WTC11 (cell line): ENCODE measurements at places on chromosomes 5 and 9.

DNA sequence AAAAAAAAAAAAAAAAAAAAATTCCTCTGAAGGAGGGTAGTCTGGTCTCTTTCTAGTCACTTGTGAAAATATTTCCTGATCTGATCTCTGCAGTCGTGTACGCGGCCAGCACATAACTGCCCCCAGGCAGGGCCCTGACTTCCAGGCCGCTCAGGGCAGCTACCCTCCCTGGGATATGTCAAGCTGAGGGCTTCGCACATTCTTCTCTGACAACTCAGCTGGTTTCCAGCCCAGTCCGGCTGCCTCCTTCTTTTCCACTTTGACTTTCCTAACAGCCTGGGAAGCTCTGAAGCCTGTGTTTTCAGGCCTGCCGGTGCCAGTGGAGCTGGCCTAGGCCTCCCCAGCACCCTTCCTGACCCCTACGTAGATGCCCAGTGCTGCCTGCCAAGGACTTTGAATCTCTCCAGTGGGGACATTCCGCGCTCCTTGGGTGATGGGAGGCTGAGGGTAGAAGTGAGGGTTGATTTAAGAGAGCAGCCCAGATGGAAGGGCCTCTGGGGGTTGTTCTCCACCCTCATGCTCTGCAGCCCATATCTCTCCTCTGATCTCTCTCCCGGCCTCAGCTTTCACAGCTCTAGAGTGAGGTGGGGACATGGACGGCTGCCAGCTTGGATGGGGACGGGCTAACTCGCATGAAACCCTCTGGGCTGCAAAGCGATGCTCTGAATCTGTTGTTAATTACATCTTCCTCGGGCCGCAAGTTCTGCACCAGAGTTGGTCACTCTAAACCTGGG, 20.7 kb downstream of the COL5A1 start:
- DNase-seq: no peak

DNA sequence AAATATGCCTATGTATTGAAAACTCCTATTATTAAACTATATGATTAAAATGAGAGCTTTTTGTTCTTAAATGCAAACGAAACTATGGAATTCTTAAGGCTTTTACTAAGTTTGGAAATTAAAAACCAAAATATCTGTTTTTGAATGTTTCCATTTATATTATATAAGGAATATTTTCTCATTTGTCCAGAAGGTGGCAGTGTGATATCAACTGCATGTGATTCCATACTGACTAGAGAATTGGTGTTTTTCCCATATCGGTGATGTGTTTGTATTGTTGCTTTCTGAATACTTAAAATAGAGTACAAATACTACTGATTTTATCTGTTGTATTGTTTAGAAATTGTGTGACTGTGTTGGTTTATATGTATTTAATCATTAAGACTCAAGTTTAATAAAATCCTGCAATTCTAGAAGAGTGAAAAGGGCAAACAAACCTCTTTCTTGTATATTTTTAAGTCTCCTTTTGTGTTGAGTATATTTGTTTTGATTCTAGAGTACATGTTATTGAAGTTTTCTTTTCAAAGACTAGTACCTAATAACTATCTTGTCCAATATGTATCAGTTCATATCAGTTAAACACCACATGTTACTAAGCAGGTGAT, 320.8 kb downstream of the CCDC171 start:
- no peak for DNase-seq

DNA sequence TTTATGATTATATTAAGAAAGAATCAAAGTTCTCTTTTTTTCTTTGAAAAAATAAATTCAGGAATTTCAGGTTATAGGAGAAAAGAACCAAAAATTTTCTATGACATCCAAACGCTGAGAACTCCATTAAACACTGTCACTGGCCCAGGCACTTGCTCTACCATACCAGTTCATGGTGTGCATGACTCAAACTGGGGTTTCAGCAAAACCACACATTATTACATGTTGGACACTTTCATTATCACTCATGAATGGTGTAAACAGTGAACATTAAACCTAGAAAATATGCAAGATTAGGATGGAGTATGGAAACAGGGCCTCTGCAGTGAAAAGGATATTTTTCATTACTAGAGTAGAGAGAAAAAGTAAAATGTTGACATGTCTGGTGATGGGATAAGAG, 369.9 kb upstream of the FAM174A start:
- DNase-seq: no peak

- DNase-seq: peak; percentile 25
Observed at GRCh38 chr9:75979362-75979761, 88.9 kb downstream of the PCSK5 start.

GRCh38 chr9:16368237-16369087, 502.0 kb downstream of the BNC2 start:
- no peak for DNase-seq

DNA sequence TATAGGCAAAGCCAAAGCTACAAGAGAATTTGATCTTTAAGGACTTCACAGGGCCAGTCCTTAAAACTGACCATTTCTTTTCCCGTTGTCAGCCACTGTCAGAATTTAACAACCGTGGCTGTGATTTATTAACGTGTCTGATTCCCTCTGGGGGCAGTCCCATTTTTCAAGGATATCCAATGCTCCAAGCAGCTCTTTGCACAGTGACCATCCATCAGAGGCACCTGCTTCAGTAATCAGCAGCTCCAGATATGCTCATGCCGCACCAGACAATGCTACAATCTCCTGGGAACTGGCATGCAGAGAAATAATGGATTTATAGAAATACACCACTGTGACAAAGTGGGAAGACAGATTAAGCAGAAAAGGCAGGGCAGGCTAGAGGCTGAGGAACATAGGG, 163.3 kb upstream of the PPP1R2B start:
- no peak for DNase-seq

DNA sequence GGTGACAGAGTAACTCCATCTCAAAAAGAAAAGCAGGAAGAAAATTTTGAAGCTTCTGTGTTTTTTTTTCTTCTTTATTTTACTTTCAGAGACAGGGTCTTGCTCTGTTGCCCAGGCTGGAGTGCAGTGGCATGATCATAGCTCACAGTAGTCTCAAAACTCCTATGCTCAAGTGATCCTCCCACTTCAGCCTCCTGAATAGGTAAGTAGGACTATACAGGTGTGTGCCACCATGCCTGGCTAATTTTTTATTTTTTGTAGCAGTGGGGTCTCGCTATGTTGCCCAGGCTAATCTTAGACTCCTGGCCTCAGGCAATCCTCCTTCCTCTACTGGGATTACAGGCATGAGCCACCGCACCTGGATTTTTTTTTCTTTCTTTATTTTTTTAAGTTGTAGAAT, 10.1 kb upstream of the C5orf24 start:
- no peak for DNase-seq

DNA sequence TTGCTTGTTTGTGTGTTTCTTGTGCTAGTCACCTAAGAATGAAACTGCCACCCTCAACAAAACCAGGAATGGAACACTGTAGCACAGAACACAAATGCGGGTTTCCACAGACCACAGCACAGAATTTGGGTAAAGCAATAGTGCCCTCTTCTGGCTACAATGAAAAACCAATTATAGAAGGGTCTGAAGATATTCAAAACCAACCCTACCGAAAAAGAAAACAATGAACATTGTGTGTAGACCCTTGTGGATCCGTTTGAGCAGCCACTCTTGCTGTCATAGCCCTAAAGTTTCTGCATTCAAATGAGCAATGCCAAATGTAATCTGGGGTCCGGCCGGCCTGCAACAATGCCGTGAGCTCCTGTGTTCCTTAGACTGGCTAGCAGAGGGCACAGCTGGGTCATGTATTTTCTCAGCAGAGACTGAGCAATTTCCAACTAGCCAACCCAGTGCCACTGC, 8.3 kb upstream of the ENC1 start:
- no peak for DNase-seq

DNA sequence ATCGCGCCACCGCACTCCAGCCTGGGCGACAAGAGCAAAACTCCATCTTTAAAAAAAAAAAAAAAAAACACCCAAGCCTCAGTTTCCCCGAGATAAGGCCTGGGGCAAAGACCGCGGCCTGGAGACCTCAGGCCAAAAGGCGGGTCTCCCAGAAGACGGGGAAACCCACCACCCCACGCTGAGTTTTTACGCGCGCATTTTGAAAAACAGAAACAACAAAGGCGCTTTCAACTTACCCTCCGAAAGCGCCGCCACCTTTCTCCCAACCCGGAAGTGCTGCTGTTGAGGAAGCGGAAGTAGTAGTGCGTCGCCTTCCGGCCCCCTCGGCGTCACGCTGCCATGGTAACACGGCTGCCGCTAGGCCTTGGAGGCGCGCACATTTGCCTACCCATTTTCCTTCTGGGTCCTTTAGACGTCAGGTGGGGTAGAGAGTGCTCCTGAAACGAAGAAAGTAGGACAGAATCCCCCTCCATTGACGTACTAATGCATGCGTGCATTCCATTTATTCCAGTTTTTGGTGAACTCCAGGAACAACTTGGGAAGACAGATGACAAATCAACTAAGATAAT, at the start of gene TTF1:
TTF1 (minus strand) TSS at position 287 of the 569 bp plus-strand sequence. CDS start 4,019 bp downstream, outside the sequence.
- DNase-seq: peak; percentile 90

- no peak for DNase-seq
Observed at GRCh38 chr9:22148876-22149637, 140.0 kb upstream of the CDKN2B start.

DNA sequence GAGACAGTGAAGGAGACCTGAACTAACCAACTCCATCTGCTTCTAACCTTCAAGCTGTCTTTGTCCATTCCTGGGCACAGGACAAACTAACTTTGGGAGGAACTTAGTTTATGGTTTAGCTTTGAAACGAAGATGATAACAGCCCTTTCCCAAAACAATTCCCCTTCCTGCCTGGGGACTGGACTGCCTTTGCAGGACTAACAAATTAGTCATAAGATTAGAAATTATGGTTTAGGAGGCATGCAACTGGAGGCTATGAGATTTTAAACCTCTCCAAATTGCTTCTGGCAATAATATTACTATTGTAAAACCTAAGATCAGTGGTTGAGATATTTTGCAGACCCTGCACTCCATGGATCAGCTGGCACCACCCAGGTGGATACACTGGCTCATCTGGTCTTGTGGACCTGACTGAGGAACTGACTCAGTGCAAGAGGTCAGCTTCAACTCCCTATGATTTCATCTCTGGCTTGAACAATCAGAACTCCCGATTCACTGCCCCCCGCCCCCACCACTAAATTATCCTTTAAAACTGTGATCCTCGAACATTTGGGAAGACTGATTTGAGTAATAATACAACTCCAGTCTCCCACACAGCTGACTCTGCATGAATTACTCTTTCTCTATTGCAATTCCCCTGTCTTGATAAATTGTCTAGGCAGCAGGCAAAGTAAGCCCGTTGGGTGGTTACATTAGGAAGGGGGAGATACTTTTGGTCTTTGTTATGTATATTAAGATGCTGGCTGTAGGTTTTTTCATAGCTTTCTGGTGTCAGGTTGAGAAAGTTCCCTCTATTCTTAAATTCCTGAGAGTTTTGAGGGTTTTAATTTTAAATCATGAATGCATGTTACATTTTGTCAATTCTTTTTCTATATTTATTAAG, 213.3 kb downstream of the TSSK1B start:
- DNase-seq: no peak

- DNase-seq: no peak
Observed at GRCh38 chr9:114776683-114777399, 29.0 kb downstream of the TNFSF15 start.

- no peak for DNase-seq
Observed at GRCh38 chr5:139641116-139642080, 6.8 kb upstream of the CXXC5 start.

- peak; percentile 90 for DNase-seq
Observed at GRCh38 chr9:129143031-129143927, 32.1 kb downstream of the PTPA start.

DNA sequence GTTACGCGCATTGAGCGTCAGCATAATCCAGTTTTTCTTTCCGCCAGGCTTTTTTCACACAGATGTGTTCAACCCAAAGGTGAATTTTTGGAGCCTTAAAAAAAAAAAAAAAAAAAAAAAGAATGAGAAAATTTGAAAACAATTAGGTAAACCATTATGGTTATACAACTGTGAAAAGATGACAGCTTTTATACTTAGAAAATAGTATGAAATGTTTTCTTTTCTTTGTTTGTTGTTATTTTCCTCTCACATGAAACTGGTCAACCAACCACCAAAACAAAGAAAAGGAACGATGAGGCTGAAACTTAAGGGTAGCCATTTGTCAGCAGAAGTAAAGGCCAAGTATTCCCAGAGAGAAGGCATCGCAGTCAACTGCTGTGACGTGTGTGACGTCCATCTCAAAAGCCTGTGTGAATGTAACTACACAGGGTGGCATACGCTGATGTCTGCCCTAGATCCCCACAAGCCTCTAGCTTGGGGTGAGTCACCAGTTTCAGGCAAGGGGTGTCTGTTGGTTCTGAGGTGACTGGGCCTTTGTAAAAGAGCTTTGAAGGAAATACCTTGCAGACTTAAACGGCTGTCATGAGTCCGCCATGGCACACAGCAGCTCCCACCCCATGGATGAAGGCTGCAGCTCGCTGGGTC, 182.9 kb downstream of the AOPEP start:
- no peak for DNase-seq

GRCh38 chr9:71268871-71269635, 147.6 kb upstream of the TRPM3 start:
- no peak for DNase-seq

GRCh38 chr9:28832168-28832770, 1259.0 kb upstream of the C9orf72 start:
- DNase-seq: no peak

- no peak for DNase-seq
Observed at GRCh38 chr9:85897848-85898247, 43.1 kb upstream of the NAA35 start.

- no peak for DNase-seq
Observed at GRCh38 chr9:5893591-5894236, 3.0 kb downstream of the MLANA start.

- no peak for DNase-seq
Observed at GRCh38 chr5:64972591-64972990, 203.9 kb downstream of the CWC27 start.

- DNase-seq: no peak
Observed at GRCh38 chr5:58930520-58930919, 347.6 kb downstream of the RAB3C start.

GRCh38 chr5:42974536-42974935, 65.6 kb downstream of the ANXA2R start:
- DNase-seq: no peak

DNA sequence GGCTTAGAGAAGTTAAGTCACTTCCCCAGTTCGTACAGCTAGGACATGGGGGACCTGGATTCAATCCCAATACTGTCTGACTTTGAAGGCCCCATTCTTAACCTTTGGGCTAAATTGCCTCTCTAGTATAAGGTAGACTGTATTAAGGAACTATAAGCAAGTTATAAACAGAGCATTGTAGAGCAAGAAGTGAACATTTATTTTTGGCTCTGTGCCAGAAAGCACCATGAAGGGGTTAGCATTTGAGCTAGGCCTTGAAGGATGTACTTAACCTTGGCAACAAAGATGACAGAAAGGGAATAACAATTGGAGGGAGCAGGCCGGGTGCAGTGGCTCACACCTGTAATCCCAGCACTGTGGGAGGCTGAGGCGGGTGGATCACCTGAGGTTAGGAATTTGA, 32.8 kb downstream of the GALNT10 start:
- DNase-seq: no peak

GRCh38 chr5:123819386-123819785, 307.4 kb downstream of the CSNK1G3 start:
- no peak for DNase-seq
